Mesothelial cell of epicardium (in vitro differentiated cells): ENCODE measurements at places on chromosomes 16 and 17. TPM values are rescaled to one million over a fixed set of nuclear protein-coding genes. Genes with fewer than 3 reads are reported as not detected.

DNA sequence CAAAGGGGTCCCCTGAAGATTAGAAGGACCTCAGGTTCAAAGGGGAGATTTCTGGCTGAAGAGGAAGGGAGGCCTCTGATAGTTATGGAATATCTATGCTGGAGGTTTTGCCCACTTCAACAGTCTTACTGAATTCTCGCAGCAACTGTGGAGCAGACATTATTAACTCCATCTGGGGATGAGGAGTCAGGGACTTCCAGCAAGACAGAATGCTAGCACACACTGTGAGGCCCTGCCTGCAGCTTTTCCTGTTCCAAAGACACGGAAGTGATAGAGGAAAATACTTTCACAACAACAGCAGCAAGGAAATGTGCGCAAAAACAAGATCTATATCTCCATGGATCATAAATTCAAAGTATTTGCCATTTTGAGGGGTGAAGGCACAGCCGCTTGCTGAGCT, 72.8 kb downstream of the RPH3AL start:
- peaks cover 6% of the 10 kb centered on the region for H3K4me1 ChIP-seq
- H3K27ac ChIP-seq = peak overlapping the region; percentile 60
- DNase-seq = no peak
- H3K36me3 ChIP-seq = peaks cover 12% of the 10 kb centered on the region
- H3K27me3 ChIP-seq = no peaks in the 10 kb centered on the region

DNA sequence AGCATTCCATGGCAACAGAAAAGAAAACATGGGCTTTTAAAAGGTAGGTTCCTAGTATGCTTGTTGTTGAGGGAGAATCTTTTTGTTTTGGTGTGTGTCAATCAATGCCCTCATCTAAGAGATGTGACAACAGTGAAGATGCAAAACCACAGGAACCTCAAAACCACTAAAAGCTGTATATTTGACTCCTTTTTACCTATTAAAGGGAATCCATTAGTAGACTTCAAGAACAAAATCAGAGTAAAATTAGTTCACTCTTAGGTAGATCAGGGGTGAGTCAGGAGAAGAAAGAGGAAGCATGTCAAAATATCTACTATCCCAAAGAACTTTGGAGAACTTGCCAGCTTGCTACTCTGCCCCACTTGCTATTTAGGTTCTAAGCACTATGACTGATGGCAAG, 89.1 kb downstream of the CDK5R1 start:
- peaks cover 5% of the 10 kb centered on the region for H3K36me3 ChIP-seq
- H3K27me3 ChIP-seq = no peaks in the 10 kb centered on the region
- H3K27ac ChIP-seq = no peak overlapping the region
- H3K4me1 ChIP-seq = no peaks in the 10 kb centered on the region
- no peak overlapping the region for H3K4me3 ChIP-seq
- DNase-seq = no peak

- H3K4me1 ChIP-seq = peaks cover 55% of the 10 kb centered on the region
- H3K36me3 ChIP-seq = no peaks in the 10 kb centered on the region
- DNase-seq = no peak
- H3K27ac ChIP-seq = peak overlapping the region; percentile 47
- H3K4me3 ChIP-seq = no peak overlapping the region
These were observed 46.0 kb downstream of the HOXB1 start for GRCh38 chr17:48484850-48485249.

GRCh38 chr17:62216847-62217246, 151.8 kb upstream of the MED13 start:
- H3K27me3 ChIP-seq = peaks cover 6% of the 10 kb centered on the region
- no peak overlapping the region for H3K4me3 ChIP-seq
- no peak for DNase-seq
- H3K36me3 ChIP-seq = no peaks in the 10 kb centered on the region
- H3K27ac ChIP-seq = no peak overlapping the region

DNA sequence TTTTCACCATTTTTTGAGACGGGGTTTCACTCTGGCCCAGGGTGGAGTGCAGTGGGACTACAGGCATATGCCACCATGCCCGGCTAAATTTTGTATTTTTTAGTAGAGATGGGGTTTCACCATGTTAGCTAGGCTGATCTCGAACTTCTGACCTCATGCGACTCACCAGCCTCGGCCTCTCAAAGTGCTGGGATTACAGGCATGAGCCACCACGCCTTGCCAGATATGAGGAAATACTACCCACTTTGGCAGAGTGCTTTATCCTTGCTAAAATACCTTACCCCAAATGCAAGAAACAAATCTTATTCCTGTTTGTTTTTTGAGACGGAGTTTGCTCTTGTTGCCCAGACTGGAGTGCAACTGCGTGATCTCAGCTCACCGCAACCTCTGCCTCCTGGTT, 62.9 kb upstream of the MGAT5B start:
- H3K36me3 ChIP-seq = no peaks in the 10 kb centered on the region
- DNase-seq = no peak
- H3K27ac ChIP-seq = no peak overlapping the region
- H3K27me3 ChIP-seq = no peaks in the 10 kb centered on the region

GUCY2D gene
- total RNA-seq = 0.34 to 0.75 TPM (median 0.69 TPM) in 3 replicates

NQO1 gene
- 30.9 to 33.3 TPM (median 31.8 TPM) in 3 replicates for total RNA-seq

GRCh38 chr17:6924208-6924607, 71.6 kb upstream of the ALOX12 start:
- no peaks in the 10 kb centered on the region for H3K4me1 ChIP-seq
- no peak overlapping the region for H3K27ac ChIP-seq
- H3K27me3 ChIP-seq = peaks cover 23% of the 10 kb centered on the region
- H3K4me3 ChIP-seq = no peak overlapping the region
- DNase-seq = no peak

- peaks cover 27% of the 10 kb centered on the region for H3K4me1 ChIP-seq
- no peak for DNase-seq
- peaks cover 9% of the 10 kb centered on the region for H3K36me3 ChIP-seq
- H3K4me3 ChIP-seq = no peak overlapping the region
- H3K27ac ChIP-seq = no peak overlapping the region
These were observed 103.1 kb downstream of the RPTOR start for GRCh38 chr17:80647746-80648145.

CD300E gene
- not detected in 3 replicates for total RNA-seq

DNA sequence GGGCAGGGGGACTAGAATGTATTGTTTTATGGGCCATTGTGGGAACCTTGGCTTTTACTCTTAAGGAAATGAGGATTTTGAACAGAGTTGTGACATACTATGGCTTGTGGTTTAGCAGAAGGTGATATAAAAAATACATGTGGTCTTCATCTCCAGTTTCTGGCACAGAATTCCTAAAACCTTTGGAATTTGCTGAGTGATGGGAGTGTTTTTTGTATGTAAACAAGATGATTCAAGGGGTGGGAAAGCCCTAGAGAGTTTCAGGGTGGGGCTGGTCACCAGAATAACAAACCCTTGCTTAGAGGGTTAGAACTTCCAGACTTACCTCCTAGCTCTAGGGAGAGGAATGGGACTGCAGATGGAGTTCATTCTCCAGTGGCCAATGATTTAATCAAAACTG, 316.1 kb downstream of the PHKB start:
- no peak for DNase-seq
- no peak overlapping the region for H3K4me3 ChIP-seq
- no peaks in the 10 kb centered on the region for H3K36me3 ChIP-seq
- H3K4me1 ChIP-seq = no peaks in the 10 kb centered on the region
- no peaks in the 10 kb centered on the region for H3K27me3 ChIP-seq
- no peak overlapping the region for H3K27ac ChIP-seq

PRSS36 gene
- total RNA-seq = 0.96 to 1.7 TPM (median 1.4 TPM) in 3 replicates
